ENCODE measurements at places on chromosomes 4 and X. TPM values are rescaled to one million over a fixed set of nuclear protein-coding genes. Genes with fewer than 3 reads are reported as not detected.

Gene IBSP
- total RNA-seq, result not detected

Gene GPRIN3
- total RNA-seq, result 2.2 TPM

Gene MAGEA10
- total RNA-seq, result 0.05 TPM

Gene DNAAF6
- total RNA-seq, result not detected

Gene ELF4
- total RNA-seq, result 23.0 TPM

Gene GSX2
- total RNA-seq, result not detected

Gene CXXC4
- total RNA-seq, result not detected

Gene ANXA3
- 60.0 TPM for total RNA-seq

Gene NKX3-2
- 0.14 TPM for total RNA-seq

Gene NPY2R
- not detected for total RNA-seq

Gene ASB9
- 20.2 TPM for total RNA-seq

Gene NSUN7
- 0.43 TPM for total RNA-seq

Gene NPY5R
- not detected for total RNA-seq

Gene SERPINA7
- not detected for total RNA-seq

Gene WNK3
- total RNA-seq, result 0.01 TPM

Gene LPAR4
- total RNA-seq, result not detected

Gene CLDN22
- total RNA-seq, result not detected

Gene ASB11
- not detected for total RNA-seq

Gene TMPRSS11B
- total RNA-seq, result not detected

Gene CENPI
- total RNA-seq, result 9.9 TPM

Gene EFHC2
- total RNA-seq, result 0.38 TPM

Gene SPOCK3
- total RNA-seq, result 0.20 TPM

Gene SH3RF1
- 8.5 TPM for total RNA-seq

Gene SHROOM4
- not detected for total RNA-seq

Gene CDKL2
- total RNA-seq, result 0.63 TPM

Gene TMEM271
- total RNA-seq, result not detected

Gene GASK1B
- total RNA-seq, result 0.30 TPM

Gene HMGB3
- total RNA-seq, result 125 TPM

Gene ARAP2
- 0.36 TPM for total RNA-seq

Gene GLOD5
- total RNA-seq, result not detected

Gene MAGEA9B
- total RNA-seq, result not detected

Gene MAP7D2
- total RNA-seq, result 6.6 TPM

Gene SLC9B2
- total RNA-seq, result 6.2 TPM

Gene SLC25A4
- 15.0 TPM for total RNA-seq

Gene STARD8
- total RNA-seq, result 1.3 TPM

Gene CACNA1F
- not detected for total RNA-seq

Gene PIR
- 54.6 TPM for total RNA-seq

Gene UGT2A1
- total RNA-seq, result not detected

Gene SASH3
- not detected for total RNA-seq

Gene SLC34A2
- total RNA-seq, result not detected

Gene GPR119
- not detected for total RNA-seq

Gene XAGE2
- total RNA-seq, result not detected

Gene MAML3
- total RNA-seq, result 11.6 TPM

Gene STOX2
- total RNA-seq, result 3.3 TPM

Gene SSX7
- not detected for total RNA-seq

Gene MRPS18C
- total RNA-seq, result 42.9 TPM
